Right ventricle myocardium superior (tissue), 1 donor: ENCODE measurements at places on chromosomes 3 and 15. TPM values are rescaled to one million over a fixed set of nuclear protein-coding genes. Genes with fewer than 3 reads are reported as not detected.
A peak's percentile ranks its signal among the peaks of the same experiment; 100 is the strongest.

DNA sequence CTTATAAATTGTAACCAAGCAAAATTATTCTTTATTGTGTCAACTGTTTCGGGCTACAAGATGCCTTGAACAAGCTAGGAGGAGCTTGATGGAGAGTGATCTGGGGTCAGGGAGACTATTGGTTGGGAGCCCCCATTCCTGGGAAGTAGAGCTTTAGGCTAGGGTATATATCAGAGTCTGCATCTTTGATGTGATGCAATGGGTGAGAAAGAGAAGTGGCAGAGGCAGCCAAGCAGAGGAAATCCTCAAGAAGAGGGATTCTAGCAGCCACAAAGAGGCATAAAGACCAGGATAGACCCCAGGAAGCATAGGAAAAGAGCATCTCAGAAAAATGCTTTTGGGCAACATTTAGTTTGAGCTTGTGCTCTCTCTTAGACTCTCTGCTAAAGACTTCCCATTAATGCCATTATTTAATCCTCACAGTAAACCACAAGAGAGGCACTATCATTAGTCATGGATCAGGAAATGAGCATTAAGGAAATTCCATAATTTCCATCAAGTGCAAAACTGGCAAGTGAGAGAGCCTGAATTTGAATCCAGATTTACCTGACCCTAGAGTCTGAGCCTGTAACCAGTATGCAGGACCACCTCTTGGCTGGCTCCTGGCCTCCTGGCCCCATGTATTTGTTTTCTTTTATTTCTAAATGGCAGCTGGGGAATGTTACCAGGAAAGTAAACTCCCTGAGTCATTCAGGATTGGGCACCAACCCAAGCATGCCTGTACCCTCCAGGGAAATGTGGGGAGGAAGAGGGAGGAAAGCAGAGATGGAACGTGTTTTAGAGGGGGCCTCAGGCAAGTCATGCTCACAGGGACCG lies 118.7 kb downstream of the RPL22L1 start:
- peak; percentile 68 for DNase-seq

DNA sequence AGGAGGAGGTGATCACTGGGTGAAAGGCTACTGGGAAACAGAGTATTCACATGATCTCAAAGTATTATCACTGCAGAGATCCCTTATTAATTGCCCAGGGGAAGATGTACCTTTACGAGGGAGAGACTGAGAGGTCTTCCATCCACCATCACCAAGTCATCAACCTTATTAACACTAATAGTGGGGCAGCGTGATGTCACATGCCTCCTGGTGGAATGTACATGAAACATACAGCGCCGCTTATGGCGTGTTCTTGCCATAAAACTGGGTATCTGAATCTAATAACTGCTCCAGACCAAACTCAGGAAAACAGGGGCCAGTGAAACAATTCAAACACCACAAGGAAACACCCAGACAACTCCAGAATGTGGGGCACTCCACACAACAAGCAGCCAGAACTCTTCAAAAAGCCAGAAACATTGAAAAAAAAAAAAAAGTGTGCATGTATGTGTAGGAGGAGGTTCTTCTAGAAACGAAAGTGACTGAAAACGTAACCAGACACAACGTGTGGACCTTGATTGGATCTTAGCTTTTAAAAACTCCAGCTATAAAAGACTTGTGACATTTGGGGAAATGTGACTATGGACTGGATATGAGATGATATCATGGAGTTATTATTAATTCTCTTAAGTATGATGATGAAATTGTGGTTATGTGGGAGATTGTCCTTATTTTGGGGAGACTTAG lies 4.6 kb downstream of the STIMATE start:
- DNase-seq = no peak

- DNase-seq = no peak
Measured at GRCh38 chr15:33561407-33561806, 250.6 kb downstream of the RYR3 start.

DNA sequence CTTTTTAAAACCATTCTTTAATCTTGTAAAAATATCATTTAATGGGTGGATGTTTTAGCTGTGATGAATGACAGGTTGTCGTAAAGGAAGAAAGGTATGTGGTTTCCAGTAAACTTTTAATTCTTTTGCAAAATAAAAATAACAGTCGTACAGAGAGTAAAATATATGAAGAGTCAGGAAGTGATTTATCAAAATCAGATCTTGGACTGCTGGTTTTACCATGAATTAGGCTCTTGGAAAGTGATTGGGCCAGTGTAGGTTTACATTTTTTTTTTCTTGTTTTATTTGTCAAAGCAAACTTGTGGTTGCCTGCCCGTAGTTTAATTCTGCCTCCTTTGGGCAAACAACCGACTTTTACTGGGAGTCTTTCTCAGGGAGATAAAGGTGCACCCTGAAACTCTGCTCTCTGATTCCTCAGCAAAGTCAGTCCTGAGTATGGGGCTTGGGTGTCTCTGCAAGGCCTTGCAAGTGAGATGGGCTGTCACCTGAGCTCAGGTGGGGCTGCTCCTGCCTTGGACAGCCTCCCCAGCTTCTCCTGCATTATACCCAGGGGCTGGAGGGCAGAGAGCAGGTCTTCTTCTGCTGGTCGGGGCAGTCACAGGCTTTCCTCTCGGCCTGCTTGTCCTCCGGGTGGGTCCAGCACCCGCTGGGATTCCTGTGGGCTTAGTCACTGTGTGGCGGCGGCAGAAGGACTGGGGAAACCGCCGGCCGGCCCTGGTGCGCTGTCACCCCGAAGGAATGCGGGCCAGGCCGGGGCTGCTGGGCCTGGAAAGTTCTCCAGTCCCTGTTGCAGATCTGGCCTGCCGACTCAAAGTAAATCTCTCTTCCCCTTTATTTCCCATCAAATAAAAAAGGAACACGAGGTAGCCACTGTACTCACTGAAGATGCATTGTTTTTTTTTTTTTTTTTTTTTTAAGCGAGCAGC lies 79.0 kb downstream of the IGF1R start:
- DNase-seq = peak; percentile 90

GRCh38 chr3:37943631-37944314 lies 46.8 kb upstream of the VILL start:
- DNase-seq = no peak

DNA sequence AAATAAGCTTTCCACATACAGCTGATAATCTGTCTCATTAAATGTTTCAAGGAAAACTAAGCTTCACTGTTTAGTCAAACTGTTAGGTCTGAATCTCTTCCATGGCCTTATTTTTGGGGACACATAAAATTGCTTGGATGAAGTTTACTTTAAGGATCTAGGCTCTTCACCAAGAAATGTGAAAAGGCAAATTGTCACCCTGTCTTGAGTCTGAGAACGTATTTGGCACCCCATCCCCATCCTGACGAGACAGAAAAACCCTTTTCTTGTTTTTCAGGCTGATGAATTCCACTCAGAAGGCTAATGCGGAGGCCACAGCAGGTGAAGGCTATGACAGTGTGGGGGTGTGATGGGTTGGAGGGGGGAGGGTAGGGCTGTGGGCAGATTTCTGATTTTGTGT lies 226.6 kb downstream of the GREM1 start:
- DNase-seq = no peak

DNA sequence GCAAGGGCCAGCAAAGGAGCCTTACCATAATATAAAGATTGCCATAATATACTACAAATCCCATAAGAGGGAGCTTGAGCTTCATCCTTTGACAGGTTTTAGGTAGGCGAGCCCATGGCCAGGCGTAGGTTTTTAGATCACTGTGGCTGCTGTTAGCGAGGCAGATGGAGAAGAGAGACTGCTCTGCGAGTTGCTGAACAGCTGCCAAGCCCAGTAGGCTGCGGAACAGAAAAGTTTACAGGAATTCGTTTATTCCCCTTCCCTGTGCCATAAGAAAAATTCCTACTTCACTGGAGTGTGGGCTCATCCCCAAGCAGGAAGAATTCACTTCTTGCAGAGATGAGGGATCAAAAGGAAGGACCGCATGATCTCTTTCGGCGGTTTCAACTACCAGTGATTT lies 30.5 kb downstream of the TMED3 start:
- no peak for DNase-seq

DNA sequence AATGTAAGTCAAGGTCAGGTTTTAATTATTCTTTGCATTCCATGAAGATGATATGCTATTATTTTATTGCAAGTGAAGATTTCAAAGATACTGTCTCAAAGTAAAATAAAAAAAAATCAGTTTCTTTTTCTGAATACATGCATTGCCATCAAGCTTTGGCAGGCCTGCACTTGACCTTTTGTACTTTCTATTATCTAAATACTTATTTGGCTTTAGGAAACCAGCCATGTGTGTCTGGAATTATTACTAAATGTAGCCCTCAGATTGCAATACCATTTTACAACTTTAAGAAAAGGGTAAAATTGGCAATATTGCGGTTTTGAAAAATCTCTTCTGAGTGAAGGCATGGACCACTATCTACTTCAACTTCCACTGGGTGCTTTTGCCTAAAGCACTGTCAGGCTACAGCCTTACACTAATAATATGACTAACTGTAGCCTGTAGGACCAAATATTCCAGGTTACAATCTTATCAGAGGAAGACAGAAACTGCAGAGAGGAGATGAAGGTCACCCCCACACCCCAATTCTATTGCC lies 349.4 kb upstream of the DCBLD2 start:
- peak; percentile 40 for DNase-seq

- DNase-seq = no peak
Measured at GRCh38 chr3:38115645-38116427, 21.1 kb downstream of the ACAA1 start.

DNA sequence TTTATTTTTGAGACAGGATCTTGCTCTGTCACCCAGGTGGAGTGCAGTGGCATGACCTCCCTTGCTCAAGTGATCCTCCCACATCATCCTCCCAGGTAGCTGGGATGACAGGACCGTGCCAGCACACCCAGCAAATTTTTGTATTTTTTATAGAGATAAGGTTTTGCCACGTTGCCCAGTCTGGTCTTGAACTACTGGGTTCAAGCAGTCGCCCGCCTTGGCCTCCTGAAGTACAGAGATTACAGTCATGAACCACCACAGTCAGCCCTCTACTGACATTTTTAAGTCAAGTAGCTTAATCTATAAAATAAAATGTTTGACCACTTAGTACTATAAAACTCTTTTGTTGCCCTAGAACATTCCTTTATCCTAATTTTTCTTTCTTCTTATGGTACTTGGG lies 198.8 kb downstream of the FNDC3B start:
- DNase-seq = no peak

DNA sequence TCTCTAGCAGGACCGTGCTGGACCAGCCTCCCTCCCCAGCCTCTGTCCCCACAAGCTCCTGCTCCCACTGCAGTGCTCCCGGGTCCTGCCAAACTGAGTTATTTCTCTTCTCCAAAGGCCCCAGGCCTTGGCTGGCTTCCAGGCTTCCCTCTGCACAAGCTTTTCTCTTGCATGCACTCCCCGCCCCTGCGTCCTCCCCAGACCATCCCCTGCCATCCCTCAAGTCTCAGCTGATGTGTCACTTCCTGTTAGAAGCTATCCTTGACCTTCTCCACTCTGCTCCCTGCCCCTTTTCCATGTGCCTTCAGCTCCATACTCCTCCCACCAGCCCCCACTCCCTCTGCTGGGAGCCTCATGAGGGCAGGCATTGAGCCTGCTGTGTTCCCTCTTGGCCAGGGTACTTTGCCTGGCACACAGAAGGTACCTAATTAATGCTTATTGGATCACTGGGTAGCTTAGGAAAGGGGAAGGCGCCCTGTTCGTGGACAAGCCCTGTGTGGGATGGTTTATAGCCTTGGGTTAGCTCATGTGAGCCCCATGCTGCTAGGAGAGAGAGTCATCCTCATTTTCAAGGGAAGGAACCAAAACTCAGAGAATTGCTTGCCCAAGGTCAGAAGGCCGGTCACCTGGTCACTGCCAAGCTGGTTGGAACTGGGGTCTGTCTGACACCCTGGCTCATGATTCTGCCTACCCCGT lies 56.4 kb downstream of the FEM1B start:
- DNase-seq = peak; percentile 70

- no peak for DNase-seq
Measured at GRCh38 chr3:52232279-52233107, 6.5 kb downstream of the TWF2 start.

The MITF gene
- 65.5 TPM for total RNA-seq

The SV2B gene
- total RNA-seq = 4.1 TPM
